Karpas-422 (cell line): ENCODE measurements at places on chromosomes 2 and 18.

DNA sequence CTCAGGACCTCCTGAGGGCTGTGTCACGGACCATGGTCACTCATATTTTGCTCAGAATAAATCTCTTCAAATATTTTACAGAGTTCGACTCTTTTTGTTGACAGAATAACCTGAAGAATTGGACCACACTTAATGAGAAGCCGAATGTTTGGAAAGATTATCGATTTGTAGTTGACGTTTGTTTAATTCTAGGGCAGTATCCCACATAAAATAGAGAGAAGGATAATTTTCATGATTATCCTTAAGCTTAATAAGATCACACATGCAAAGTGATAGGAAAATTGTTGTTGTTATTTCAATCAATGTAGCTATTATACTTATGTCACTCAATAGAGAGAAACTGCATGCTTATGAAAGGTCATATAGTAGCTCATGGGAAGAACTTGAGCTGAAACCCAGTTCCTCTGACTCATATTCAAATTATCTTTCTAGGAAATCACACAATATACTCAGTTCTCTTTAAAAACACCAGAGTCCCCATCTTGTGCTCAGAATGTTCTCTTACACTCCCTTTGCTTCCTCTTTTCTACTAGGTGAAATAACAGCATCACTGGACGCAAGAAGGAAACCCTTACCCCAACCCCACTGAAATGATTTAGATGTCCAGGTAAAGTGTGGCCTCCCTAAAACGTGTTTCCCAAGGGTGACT is 982.1 kb downstream of the TSN start:
- peak; percentile 72 for DNase-seq

DNA sequence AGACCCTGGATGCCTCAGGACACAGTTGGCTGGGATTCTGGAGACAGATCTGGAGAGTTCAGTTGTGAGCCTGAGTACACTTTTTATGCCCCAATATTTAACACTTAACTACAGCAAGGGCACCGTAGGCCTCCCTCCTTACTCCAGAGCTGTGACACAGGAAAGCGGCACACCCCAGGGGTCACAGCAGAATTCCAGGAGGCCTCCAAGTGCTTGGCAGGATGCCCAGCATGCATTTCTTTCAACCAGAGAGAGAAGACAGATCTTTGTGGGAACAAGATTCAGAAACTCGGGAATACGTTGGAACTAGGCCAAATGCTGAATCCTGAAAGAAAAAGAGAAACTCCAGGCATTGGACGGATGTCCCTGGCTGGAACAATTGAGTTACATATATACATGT is 199.2 kb upstream of the NT5C1B start:
- DNase-seq, result no peak

GRCh38 chr2:134080386-134081089 is 173.3 kb upstream of the MGAT5 start:
- DNase-seq, result no peak

- no peak for DNase-seq
Observed at GRCh38 chr2:241796209-241796608, 12.8 kb upstream of the NEU4 start.

DNA sequence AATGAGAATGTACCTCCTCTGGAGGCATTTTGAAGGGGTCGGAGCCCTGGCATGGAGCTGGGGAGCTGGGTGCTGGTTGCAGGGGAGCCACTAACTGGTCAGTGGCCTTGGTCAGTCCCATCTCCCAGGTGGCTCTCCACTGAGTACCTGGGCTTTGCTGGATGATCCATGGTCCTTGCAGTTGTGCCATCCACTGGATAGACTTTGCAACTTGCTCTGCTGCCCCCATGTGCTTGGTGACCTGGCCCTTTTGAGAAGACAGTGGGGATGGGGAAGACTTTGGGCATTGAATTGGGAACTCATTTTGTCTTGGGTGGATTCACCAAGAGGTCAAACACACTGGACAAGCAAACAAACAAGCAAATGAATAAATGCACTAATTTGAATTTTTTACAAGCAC is 263.9 kb downstream of the MYCN start:
- DNase-seq, result no peak

DNA sequence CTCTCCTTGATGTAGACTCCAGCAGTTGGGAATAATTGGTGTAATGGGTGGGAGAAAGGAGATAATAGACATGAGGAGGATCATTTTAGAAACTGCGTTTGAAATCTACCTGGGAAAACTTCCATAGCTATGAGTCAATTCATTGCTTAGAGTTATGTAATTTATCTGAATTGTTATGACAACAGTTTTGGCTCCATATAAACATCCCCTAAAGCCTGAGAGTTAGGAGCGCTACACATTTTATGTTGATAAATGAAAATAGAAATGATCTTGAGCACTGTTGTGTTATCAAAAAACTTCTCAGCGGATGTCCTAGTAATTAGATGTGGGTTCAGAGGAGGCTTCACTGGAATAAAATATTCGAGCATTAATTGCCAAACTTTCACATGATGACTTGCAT is 573.4 kb downstream of the TSN start:
- no peak for DNase-seq

DNA sequence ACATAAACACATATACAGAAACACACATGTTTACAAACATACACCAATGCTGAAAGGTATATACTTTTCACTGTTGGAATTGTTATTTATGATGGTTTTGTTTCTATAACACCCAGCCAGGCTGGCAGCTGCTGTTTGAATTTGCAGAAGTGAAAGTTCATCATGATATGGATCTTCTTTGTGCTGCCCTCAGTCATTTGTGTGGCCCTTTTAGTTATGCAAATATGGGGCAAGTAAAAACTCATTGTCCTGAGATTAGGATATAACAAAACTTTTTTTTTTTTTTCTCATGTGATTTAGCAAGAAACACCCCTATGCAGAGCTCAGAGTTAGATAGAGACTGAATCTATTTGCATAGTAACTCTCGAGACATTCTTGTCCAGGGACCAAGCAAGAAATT is 714.1 kb downstream of the KCNJ3 start:
- peak; percentile 50 for DNase-seq

DNA sequence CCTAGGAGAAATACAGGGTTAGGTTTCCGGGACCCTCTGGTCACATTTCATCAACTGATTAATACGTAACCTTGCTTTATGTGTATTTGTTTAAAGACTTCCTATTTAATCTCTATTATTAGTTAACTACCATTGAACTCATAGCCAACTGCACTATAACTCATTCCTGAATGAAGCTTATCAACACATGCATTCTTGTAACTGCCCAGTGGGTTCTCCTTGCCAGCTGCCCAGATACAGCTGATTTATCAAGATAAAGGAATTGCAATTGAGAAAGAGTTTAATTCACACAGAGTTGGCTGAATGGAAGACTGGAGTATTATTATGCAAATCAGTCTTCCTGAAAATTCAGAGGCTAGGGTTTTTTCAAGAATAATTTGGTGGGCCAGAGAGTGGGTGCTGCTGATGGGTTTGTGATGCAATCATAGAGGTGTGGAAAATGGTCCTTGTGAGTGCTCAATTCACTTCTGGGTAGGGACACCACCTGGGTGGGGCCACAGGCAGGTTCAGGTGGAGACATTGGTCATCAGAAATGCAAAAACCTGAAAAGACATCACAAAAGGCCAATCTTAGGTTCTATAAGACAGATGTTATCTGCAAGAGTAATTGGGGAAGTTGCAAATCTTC is 21.1 kb upstream of the NOSTRIN start:
- DNase-seq, result no peak

- no peak for DNase-seq
Observed at GRCh38 chr2:10223932-10224720, 78.6 kb upstream of the HPCAL1 start.

- no peak for DNase-seq
Observed at GRCh38 chr2:239910404-239910803, 114.7 kb downstream of the NDUFA10 start.

- no peak for DNase-seq
Observed at GRCh38 chr2:131040661-131041401, 52.4 kb downstream of the FAM168B start.
